ENCODE measurements at places on chromosomes 12 and 14.
A peak's percentile ranks its signal among the peaks of the same experiment; 100 is the strongest.

- no peak for DNase-seq
Measured at GRCh38 chr12:128418944-128419343, 152.0 kb downstream of the TMEM132C start.

GRCh38 chr12:70436836-70437235, 70.7 kb downstream of the KCNMB4 start:
- no peak for DNase-seq

DNA sequence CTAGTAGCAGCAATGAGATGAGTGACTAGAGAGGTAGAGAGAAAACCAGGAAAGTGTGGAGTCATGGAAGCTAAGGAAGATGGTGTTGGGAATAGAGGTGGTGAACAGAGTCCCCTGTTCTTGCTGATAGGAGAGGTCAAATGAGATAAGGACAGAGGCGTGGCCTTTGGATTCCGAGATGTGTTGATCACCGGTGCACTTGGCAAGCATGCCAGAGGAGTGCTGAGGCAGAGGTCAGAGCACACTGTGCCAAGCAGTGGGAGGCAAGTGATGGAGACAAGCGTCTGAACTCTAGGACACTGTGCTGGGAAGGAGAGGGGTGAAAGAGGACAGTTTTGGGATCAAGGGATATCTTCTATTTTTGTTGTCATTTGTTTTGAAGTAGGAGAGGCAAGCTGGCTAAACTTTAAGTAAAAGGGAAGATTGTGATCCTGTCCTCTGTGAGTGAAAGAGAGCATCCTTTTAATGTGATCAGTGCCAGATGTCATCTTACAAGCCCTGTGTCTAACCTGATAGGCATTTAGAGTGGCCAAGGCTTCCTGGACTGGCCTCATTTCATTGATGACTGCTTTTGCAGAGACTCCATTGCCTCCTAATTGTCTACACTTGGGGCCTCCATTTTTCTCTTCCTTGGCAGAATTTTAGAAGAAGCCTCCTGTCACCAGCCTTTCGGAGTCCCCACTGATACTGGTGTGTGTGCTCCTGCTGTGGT, 336.4 kb downstream of the CACNA1C start:
- DNase-seq, result no peak

GRCh38 chr12:3184485-3184884, 107.3 kb downstream of the TSPAN9 start:
- no peak for DNase-seq

DNA sequence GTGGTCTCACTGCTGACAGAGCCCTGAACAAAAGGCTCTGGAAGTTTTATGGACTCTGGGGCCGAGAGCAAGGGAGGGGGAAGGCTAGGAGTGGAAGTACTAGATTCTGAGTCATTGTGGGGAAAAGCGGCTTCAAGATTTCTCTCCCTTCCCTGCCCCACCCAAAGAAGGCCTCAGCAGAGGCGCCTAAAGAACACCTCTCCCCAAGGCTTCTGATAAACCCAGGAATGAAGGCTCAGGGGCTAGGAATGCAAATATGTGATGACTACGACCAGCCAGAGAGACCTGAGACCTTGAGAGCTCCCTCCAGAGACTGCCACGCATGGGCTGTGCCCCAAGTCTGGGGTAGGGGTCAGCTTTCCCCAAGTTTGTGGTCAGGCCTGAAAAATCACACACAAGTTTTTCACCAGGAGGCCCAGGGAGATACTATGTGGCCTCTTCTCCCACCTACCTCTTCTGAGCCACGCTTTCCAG, 130.7 kb upstream of the HIF1A start:
- DNase-seq, result no peak

DNA sequence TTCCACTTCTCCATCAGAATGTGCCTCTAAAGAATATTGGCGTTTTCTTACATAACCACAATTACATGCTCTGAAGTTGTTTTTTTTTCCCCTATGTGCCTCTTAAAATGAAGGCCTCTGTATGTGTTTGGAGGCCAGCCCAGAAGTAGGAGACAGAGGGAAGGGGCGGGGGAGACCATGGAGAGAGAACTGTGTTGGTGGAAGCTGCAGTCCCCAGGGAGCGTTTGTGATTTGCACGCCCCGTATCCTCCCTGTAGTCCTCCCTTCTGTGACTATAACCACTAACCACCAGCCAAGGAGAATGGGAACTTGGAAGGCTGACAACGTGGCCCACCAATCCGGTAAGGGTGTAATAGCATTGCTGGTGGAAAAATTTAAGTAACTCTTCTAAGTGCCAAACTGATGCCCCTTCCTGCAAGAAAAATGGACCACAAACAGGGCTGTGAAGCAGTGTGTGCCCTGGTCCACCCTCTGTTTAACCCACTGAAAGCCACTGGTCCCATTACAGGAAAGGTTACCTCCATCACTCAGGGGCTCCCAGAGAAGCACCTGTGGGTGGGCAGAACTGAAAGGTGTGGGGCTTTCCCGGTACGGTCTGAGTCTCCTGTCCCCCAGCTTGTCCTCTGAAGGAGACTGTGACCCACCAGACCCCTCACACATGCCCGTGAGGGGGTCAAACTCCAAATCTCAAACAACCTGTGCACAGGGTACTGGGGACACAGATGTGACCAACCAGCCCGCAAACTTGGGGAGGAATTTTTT, 36.8 kb downstream of the CCDC88C start:
- peak; percentile 83 for DNase-seq

- DNase-seq, result no peak
Measured at GRCh38 chr12:113846883-113847755, 119.0 kb downstream of the RBM19 start.

DNA sequence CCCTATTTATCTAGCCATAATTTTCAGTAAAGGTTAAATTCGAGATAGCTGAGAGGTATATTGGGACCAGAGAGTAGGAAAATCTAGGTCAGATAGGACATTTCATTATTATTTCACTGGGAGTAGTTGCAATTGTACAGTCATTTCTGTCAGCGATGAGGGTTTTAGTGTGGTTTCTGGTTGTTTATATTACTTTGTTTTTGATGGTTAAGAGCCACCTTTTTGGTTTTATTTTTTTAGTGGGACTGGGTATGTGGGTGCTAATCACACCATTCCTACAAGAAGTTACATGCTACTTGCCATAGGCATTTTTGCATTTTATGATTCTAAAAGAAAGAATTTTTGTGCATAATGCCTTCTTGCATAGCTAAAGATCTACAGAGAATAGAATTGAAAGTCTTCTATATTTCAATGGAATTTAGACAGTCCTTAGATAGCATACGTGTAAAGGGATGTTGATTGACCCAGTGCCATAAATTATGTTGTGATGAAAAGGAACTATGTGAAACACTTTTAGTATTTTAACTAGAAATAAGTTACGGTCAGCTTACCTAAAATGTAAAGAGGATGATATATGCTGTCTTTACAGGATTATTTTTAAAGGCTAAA, 85.2 kb downstream of the KTN1 start:
- DNase-seq, result no peak

GRCh38 chr14:22333422-22334274, 255.4 kb downstream of the DAD1 start:
- no peak for DNase-seq

DNA sequence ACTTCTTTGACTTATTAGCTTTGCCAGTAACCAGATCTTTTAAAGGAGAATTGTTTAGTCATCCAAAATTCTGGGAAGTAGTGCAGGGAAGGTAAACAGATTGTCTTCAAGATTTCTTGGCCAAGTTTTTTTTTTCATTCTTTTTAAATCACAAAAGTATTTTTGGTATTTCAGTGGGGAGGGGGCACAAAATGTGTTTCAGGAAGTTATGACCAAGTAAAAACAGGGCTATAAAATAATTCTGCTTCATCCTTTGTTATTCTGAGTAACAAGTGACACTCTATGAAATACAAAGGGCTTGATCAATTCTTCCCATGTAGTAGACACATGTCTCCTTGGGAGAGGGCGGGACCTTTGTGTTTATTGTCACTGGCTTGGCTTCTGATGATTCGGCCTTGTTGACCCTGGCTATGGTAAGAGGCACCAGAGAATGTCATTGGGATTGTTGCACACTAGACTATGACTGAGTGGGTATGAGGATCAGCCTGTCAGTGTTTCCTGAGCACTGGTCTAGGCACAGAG, 55.4 kb downstream of the SUSD6 start:
- DNase-seq, result no peak

GRCh38 chr12:122190842-122191668, 8.1 kb downstream of the LRRC43 start:
- peak; percentile 63 for DNase-seq

GRCh38 chr12:1309613-1310012, 284.8 kb downstream of the FBXL14 start:
- no peak for DNase-seq

GRCh38 chr12:14303661-14304155, 61.8 kb upstream of the ATF7IP start:
- DNase-seq, result no peak

DNA sequence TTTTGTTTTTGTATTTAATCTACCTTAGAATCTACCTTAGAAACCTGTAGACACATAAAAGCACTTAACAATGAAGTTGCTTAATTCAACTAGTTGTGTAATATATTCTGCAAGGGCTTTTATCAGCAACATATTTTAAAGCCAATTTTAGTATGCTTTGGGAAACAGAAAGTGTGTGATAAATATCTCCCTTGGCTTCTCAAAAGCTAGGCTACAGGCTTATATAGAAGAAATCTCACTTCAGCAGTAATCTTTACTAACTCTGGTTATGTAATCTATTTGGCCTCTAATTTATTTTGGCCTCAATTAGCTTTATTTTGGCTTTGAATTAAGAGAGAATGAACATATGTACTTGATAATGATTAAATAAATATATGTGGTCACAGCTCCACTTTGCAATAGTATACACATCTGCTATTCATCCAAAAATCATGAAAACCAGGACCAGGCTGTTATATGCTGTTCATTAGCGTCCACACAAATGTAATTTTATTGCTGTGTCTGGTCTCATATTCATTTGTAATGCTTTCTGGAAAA, 37.2 kb downstream of the LRP6 start:
- DNase-seq, result peak; percentile 57

GRCh38 chr12:53579545-53579955, 46.6 kb downstream of the ATF7 start:
- no peak for DNase-seq
